ENCODE measurements at places on chromosomes 11 and 22.
A peak's percentile ranks its signal among the peaks of the same experiment; 100 is the strongest.

DNA sequence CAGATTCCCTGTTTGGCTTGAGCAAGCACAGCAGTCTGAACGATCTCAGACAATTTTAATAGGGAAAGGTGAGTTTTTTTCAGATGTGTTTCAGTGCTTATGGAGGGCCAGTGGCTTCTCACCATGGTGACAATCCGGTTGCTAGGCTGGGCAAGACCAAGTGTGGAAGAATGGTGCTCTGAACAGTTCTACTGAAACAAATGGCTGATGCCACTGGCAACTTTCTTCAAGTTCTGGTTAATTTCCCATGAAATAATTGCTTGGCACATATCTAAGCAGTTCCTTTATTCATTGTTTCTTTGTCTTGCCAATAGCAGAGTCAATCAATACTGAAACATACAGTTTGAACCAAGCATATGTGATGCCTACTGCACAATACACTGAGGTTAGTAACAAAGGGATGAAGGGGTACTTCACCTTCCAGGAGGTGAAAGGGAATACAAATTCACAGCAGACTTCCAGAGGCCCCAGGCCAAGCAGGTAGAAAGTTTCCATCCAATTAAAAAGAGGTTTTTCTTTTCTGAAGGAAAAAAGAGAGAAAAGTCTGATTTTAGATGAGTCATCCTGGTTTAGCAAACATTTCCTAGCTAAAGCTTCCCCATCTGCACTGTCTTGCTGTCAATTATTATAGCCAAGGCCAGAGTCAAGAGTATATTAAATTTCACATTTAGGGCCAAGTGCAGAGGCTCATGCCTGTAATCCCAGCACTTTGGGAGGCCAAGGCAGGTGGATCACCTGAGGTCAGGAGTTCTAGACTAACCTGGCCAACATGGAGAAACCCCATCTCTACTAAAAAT, 21.2 kb upstream of the NDUFC2 start:
- DNase-seq, result peak; percentile 94

DNA sequence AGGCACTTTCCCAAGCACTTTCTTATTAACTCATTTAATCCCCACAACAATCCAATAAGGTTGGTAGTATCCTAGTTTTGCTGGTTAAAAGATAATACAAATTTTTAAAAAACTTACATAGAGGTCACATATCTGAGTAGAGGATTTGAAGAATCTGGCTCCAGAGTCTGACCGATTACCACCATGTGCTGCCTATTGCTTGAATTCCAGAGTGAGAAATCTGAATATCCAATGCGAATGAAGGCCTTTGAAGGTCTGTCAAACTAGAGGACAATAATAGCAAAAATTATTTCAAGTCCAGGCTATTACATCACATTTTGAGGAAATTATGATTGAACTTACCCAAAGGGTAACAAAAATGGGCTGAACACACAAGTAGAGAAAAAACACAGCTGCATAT, 77.8 kb upstream of the BIRC3 start:
- no peak for DNase-seq

DNA sequence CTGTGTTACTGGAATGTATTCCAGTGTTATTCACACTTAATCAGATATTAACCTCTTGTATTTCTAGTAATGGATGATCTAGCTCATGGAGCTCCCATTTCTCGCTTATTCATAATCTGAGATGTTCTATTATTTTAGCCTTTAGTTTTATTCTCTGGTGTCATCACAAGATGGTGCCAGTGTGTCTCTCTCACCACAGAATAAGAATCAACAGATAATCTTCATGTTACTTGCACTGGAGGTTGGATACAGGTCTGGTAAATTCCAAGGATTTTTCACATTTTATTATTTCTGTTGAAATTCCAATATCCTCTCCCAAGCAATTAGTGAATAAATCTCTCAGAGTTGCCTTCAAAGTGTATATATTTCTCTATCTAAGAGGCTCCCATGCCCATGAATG, 74.6 kb downstream of the CASP12 start:
- DNase-seq, result no peak

DNA sequence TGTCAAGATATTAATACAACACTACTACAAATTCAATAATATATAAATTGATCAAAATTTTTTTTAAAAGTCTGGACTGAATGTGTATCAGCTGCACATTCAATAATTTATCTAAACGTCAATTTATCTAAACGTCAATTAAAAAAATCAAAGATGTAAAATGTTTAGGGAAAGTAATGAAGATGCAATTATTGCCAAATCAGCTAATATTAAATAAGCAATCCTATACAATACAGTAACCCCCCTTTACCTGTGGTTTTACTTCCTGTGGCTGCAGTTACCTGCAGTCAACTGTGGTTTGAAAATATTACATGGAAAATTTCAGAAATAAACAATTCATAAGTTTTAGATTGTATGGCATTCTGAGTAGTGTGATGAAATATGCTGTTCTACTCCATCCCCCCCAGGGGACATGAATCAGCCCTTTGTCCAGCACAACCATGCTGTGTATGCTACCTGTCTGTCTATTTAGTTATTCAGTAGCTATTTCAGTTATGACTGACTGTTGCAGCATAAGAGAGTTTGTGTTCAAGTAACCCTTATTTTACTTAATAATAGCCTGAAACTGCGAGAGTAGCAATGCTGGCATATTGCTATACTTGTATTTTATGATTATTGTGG, 72.2 kb downstream of the CWF19L2 start:
- DNase-seq, result no peak

DNA sequence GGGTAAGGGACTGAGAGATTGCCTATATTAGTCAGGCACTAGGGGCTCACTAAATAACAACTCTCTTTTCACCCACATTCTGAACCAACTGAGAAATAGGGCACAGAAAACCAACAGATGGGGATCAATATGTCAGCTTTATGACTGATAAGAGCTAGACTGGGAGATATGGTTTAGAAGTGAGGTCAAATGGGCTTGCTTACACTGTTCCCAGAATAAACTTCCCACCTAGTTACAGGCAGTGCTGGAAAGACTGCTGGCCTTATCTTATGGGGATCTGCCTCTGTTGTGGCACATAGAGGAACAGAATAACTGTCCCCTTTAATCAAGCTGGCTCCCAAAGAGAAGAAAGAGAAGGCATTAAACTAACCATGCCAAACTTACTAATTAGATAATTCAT, 10.6 kb upstream of the RRAS2 start:
- no peak for DNase-seq

DNA sequence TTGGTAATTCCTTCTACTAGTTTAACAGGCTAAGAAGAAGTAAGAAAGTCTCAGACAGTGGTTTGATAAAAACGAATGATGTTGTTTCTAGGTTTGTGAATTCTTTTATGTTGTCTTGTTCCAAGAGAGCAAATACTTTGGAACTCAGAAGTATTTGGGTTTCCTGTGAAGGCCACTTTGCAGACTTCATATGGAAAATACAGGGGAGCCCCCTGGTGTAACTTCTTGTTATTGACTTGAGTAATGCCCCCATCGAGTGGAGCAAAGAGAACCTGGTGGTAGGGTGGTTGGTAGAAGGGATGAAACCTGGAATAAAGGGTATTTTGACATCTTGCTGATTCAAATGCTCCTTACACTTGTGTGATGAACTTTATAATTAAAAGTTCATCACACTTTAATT, 40.0 kb upstream of the PTH start:
- DNase-seq, result no peak

- DNase-seq, result peak; percentile 5
Observed at GRCh38 chr11:22666688-22667439, 453 bp downstream of the GAS2 start.

- peak; percentile 26 for DNase-seq
Observed at GRCh38 chr11:103659743-103660142, 376.7 kb upstream of the DDI1 start.

GRCh38 chr11:117488996-117489952, 161.6 kb downstream of the CEP164 start:
- no peak for DNase-seq

GRCh38 chr11:289398-289711, 429 bp downstream of the PGGHG start:
- no peak for DNase-seq

DNA sequence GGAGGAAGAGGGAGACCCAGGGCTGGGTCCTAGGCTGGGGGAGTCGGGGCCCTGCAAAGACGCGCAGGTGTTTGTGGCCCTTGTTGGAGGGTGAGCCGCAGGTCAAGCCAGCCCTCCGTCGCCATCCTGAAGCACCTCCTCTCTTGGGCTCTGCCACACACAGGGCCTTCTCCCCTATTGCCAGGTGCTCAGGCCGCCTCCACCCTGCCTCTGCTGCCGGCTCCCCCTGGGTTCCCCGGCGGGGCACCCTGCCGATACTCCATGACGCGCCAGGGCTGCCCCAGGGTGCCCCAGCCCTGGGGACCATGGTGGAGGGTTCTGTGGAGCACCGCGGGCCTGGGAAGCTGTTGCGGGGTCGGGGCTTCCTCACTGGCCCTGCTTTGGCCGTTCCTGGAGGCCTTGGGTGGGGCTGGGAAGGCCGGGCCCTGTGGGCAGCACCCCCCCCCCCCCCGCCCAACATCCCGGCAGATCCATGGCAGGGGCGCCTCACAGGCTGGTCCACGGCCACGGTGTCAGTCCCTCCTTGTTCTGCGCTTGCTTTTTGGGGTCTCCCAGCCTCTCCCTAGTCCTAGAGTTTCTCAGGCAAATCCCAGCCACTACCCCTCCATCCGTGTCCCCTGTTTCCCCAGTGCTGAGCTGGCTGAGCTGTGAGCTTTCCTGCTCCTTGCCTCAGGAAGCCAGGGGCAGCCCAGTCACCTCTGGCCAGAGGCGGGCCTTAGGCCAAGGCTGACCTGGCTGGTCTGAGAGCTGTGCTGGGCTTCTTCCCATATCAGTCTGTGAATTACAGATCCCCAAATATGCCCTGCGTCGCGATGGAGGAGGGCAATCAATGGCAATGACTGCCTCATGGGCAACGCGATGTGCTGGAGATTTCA, 2.3 kb upstream of the ADORA2A start:
- DNase-seq, result no peak

DNA sequence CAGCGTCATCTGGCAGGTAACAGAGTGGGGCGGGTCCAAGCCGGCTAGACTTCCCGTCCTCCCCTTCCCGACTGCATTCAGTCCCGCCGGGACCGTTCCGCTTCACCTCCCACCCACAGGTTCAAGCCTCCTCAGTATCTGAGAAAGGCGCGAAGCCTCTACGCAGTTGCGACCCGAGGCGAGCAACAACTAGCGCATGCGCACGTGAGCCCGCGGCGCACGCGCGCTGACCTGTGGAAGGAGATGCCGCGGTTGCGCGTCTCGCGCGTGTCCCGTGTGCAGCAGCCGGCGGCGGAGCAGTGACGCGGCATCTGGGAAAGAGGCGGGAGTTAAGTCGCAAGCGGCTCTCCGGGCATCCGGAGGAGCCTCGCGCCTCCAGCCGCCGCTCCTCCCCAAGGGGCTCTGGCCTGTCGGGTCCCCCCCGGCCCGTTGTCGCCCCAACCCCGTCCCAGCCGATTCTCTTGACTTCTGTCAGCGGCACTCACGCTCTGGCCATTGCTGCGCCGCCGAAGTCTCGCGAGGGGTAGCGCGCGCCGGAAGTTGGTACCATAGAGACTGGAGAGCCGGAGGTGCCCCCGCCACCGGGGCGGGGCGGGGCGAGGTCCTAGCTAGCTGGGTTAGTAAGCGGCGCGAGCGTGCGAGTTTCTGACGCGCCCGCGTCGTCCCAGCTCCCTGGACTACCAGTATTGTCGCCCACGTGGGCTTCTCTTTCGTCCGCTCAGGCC, at the start of gene THAP7:
Gene THAP7 (minus strand): TSS at position 518 of the 725 bp plus-strand sequence. CDS start 207 bp downstream, at position 311.
- peak; percentile 93 for DNase-seq

DNA sequence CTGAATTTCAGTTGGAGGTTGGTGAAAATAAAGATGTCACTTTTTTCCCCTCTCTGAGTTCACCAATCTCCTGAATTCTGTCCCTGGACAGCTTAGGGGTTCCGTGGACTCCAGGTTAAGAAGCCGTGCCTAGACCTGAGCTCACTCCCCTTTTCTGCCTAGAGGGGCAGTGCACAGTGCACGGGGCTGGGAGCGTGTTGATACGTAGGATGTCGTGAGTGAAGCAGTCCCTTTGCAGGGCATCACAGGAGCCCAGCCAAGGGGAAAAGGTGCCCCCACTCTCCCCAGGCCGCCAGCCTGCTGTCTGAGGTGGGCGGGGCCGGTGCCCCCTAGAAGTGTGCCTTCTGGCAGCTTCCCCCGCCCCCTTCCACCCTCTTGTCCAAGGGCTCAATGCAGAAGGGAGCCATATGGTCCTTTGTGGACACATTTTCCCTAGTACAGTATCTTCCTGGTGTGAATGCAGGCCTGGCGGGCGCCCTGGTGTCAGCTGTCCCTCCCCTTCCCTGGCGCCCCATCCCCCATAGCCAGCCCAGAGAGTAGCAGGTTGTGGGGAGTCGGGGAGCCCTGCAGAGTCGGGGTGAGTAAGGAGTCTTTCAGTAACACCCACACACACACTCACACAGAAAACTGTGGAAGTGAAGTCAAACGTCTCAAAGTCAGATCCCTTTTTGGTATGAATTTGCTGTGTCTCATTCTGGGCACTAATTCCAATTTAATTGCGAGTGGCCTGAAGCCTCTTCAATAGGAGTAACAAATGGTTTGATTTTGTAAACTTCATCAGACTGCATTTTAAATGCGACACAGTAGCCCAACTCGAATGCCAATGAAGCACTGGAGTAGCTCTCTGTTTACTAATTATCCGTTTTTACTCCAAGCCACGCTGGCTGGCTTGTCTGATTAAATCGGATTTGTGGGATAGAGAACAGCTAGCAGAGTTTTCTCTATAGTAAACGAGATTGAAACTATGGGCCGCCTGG, 67.5 kb upstream of the NNMT start:
- no peak for DNase-seq

DNA sequence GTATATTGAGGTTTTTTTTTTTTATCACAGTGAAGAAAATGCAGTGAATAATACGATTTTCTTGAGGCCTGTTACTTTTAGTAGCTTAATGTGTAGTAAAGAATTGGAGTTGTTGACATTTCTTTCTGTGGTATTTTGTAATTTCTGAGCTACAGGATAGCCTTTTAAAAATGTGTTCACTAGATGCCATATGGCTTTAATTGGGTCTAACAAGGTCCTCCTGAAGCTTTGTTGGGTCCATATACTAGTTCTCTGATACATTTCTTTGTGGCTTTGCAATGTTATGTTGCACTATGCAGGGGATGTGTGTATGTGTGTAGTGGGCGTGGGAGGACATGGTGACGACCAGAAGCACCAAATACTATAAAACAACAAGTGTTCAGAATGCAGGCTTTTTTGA, 25.1 kb downstream of the FBXO7 start:
- no peak for DNase-seq

DNA sequence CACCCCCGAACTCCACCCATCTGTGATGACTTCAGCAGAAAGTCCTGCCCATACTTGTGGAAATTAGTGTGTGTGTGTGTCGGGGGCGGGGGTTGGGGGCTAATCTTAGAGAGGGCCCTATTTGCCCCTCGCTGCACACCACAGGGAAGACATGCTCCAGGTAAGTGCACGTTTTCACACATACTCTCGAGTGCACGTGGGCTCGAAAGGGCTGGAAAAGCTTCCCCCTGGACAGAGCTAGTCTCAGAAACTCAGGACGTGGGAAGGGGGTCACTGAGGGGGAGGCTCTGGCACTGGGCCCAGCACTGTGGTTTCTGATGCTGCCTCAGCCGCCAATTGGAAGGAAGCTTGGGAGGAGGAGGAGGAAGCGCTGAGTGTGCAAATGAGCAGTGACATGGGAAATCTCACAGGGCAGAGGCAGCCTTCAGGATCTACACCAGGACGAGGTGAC, 40.7 kb upstream of the CD82 start:
- no peak for DNase-seq

Data from NCI-H2081 (cell line).